ENCODE measurements at places on chromosomes 5 and 9. TPM values are rescaled to one million over a fixed set of nuclear protein-coding genes. Genes with fewer than 3 reads are reported as not detected.

GRCh38 chr5:27568811-27569210, 530.4 kb upstream of the CDH9 start:
- DNase-seq: no peak

GRCh38 chr9:112051812-112052211, 123.3 kb downstream of the SUSD1 start:
- no peak for DNase-seq

- DNase-seq: no peak
Observed at GRCh38 chr9:20377790-20378189, 244.5 kb downstream of the MLLT3 start.

- DNase-seq: no peak
Observed at GRCh38 chr5:149143470-149143869, 2.2 kb downstream of the ABLIM3 start.

- DNase-seq: no peak
Observed at GRCh38 chr5:54251981-54252380, 58.4 kb downstream of the ARL15 start.

DNA sequence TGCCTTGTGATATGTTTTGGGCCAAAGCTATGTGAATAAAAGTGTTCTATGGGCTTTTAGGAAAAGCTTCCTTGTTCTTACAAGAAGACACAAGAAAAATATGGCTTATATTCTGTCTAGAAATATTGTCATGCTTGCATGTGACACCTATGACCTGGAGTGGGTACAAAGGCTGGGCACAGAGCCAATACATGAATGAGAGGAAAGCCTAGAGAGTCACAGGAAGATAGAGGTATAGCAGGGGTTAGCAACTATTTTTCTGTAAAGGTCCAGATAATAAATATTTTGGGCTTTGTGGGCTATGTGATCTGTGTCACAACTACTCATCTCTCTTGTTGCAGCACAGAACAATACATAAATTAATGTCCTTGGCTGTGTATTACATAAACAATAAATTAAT, 196.6 kb upstream of the CD180 start:
- DNase-seq: no peak

- no peak for DNase-seq
Observed at GRCh38 chr5:109971968-109972367, 282.2 kb downstream of the MAN2A1 start.

GRCh38 chr9:17013010-17013409, 121.8 kb upstream of the CNTLN start:
- DNase-seq: no peak

DNA sequence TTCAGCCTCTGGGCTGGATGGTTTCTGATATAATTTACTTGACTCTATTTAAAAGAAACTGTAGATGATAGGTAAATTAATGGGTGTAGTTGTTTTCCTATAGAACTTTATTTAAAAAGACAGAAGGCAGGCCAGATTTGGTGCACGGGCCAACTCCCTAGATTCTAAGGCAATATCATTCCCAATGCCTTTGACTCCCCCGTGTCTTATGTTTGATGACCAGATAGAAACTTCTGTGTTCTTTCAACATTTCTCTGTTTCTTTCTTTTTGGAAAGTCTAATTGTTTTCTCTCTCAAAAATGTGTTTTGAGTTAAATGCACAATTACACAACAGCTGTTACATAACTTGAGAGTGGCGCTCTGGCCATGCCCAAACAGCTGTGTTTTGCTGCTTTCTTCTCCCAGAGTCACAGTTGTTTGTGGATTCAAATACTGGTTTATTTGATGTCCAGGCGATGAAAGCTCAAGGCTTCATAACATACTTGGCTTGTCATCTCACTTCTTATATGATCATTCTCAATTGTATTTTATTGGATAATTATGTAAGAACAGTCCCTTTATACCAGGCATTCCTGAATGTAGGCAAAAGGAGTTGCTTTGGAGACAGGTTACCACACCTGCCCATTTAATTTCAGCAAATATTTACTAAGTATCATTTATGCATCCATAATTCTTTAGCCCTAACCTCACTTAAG, 1.7 kb upstream of the ALDH1A1 start:
- no peak for DNase-seq

DNA sequence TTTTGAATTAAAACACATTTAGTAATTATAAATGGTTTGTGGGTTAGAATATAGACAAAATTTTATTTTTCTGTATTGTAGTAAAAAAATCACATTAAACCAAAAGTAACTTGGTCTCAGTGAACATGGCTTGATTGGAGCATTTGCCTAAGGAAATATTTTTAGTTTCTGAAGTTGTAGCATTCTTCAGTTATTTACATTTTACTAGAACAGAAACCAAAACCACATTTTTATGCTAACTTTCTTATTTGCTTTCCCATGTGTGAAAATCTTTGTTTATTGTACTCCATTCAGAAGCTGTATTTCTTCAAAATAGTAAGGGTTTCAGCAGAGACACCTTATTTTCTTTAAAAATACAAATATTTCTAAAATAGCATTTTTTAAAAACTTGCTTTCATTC, 129.9 kb downstream of the SGCD start:
- DNase-seq: no peak

DNA sequence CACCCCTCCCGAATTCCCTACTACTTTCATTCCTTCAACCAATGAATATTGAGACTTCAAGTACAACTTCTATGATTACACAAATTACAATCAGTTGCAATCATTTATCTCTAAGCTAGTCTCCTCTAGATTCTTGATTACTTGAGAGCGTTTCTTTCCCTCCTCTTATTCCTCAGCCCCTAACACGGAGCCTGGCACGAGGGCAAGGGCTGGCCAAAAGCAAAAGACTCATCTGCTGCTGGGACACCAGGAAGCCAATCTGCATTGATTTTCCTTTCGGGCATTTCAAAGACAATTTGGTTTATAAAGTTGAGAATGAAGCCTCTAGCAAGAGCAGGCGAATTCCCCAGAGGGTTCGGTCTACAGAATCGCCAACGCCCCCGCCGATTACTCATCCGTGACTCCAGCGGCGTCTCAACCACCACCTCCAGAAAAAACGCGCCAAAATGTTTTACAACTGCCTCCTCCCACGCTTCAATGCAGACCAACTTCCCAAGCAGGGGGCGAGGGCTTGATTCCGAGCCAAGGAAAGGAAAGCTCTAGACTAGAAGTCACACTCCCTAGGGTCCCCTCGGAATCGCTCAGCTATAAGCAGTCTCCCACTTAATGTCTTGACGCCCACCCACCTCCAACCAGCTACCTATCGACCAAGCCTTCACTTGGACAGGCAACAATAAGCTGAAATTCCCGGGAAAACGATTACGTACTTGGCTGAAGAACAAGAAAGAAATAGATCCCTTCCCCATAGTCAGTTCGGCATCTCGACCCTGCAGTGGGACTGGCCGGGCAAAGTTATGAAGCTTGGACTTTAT, 1.5 kb downstream of the PCSK1 start:
- DNase-seq: no peak

- DNase-seq: no peak
Observed at GRCh38 chr5:7589800-7590199, 193.9 kb downstream of the ADCY2 start.

GRCh38 chr5:60843936-60844905, at the start of gene ELOVL7:
ELOVL7 (minus strand) TSS chr5:60844269; CDS start chr5:60787397, 56,872 bp downstream.
- DNase-seq: no peak

DNA sequence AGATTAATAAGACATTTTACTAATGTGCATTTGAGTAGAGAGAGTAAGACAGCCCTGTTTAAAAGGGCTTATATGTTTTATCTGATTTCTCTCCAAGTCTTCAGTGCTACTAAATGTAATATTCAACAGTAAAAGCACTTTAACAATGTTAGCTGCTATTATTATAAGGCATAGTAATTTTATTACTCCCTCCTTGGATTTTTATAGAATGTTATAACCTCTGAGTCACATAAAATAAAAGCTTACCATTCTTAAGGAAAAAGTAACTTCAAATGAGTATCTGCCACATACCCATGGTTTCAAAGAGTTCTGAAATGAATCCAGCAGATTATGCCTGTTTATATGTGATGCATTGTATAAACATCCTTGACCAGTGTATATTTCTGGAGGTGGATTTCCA, 19.0 kb downstream of the SPDL1 start:
- DNase-seq: no peak

- no peak for DNase-seq
Observed at GRCh38 chr9:82308836-82309235, 320.3 kb downstream of the SPATA31D1 start.

- no peak for DNase-seq
Observed at GRCh38 chr9:112361601-112362000, 18.3 kb upstream of the HSDL2 start.

DNA sequence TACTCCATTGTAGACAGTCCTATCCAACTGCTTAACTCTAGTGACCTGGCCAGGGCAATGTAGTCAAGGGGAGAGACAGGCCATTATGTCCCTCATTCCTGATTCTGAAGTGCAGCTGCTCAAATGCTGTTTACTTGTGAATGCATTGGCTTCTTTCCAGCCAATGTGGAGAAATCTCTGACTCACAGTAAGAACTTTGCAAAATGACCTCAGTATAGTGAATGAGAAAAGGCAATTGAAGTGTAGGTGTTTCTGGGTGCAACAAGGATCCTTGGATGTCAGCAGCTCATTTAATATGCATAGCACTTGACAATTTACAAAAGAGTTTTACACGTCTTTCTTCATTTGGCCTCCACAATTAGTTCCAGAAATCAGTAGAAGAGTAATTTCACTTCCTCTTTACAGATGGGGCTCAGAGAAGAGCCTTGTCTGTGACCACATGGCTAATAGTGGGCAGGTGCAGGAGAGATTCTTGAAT, 367.2 kb downstream of the OSTF1 start:
- no peak for DNase-seq

GRCh38 chr5:132464156-132464939, 26.2 kb downstream of the IRF1 start:
- no peak for DNase-seq

DNA sequence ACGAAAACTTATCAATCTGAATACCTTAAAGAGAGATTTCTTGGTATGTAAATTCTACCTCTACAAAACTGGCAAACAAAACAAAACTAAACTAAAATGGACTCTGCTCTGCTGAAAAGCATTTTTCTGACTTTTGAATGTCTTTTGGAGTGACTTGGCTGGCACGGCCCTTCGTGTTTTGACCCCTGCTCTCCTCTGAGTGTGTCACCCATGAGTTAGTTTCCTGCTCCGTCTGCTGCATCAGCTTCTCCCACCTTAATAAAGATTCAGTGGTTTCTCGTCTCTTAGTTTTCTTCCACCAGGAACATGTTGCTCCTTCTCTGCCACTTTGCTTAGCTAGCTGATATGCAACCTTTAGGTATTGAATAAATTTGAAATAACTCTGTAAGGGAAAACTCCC, 1084.0 kb upstream of the CDH18 start:
- DNase-seq: no peak

- DNase-seq: no peak
Observed at GRCh38 chr5:57950616-57951228, 468.1 kb upstream of the ACTBL2 start.

DNA sequence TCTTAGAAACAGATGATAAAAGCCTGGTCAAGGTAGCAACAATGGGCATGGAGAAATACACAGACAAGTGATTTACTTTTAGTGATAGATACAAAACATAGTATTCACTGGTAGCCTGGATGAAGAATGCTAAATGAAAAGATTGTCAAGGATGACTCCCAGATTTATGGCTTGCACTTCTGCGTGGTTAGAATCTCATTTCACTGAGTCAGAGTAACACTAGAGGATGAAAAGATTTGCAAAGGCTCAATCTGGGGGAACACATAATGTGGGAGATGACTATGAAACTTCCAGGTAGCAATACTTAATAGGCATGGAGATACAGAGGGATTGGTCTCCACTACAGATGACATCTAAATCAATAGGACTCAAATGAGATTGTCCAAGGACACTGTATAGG, 38.4 kb downstream of the AGTPBP1 start:
- no peak for DNase-seq

DNA sequence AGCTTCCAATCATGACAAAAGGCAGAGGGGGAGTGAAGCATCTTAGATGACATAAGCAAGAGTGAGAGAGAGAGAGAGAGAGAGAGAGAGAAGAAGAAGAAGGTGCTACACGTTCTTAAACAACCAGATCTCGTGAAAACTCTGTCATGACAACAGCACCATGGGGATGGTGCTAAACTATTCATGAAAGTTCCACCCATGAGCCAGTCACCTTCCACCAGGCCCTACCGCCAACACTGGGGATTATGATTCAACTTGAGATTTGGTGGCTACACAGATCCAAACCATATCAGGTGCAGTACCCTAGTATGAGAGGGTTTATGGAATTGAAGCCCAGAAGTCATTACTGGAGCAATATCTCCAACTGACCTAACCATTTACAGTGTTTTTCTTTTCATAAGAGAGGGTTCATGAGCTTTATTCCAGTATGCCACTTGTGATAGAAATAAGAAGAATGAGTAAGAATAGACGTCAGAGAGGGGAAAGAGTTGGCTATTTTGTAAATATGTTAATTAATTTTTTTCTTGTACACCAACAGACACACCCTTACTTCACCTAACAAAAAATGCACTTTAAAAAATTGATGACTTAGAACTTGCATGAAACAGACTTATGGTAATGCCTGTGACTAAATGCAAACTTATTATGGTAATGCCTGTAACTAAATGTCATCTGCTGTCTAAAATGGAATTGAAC, 680.4 kb upstream of the ITGA1 start:
- DNase-seq: no peak

DNA sequence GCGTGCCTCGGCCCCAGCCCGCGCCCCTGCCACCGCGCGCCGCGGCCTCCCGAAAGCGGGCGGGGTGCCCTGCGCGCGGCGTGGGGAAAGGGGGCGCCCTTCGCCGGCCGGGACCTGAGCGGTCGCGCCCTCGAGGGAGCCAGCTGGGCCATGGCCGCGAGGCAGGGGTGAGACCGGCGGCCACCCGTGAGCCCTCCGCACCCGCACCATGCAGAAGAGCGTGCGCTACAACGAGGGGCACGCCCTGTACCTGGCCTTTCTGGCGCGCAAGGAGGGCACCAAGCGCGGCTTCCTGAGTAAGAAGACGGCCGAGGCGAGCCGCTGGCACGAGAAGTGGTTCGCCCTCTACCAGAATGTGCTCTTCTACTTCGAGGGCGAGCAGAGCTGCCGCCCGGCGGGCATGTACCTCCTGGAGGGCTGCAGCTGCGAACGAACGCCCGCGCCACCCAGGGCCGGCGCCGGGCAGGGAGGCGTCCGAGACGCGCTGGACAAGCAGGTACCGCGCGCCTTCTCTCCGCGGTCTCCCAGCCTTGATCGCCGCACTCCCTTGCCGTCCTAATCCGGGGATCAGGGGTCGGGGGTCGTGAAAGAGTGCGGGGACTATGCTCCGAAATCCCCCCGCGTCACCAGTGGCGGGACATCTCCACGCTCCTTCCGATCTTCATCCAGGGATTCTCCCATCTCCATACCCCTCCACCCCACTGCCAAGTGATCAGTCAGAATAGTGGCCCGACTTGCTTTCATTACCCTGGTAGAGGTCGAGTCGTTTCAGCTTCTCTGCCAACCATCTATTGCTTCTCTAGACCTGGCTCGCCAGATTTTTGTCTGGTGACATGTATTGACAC, 590 bp downstream of the RASGRF2 start:
- DNase-seq: no peak

FCN2 gene
- not detected for total RNA-seq

BTNL3 gene
- not detected for total RNA-seq

WDR41 gene
- 57.3 TPM for total RNA-seq

PCBD2 gene
- total RNA-seq: 19.8 TPM

EGR1 gene
- total RNA-seq: 12.0 TPM

CRB2 gene
- total RNA-seq: 0.05 TPM

PCDHB2 gene
- 12.8 TPM for total RNA-seq

EQTN gene
- total RNA-seq: not detected

PCDHGB2 gene
- 5.3 TPM for total RNA-seq

PCSK1 gene
- not detected for total RNA-seq

GABRB2 gene
- not detected for total RNA-seq

WNK2 gene
- total RNA-seq: 13.7 TPM

CD14 gene
- 2.5 TPM for total RNA-seq

SOHLH1 gene
- not detected for total RNA-seq

IL17B gene
- total RNA-seq: not detected

All from Panc1 (cell line).